CD4-positive, CD25-positive, alpha-beta regulatory T cell (primary cell): ENCODE measurements at places on chromosomes 2 and 18. TPM values are rescaled to one million over a fixed set of nuclear protein-coding genes. Genes with fewer than 3 reads are reported as not detected.

Gene ABCG8
- total RNA-seq: not detected

Gene ALK
- not detected for total RNA-seq

Gene LHCGR
- not detected for total RNA-seq

Gene RAB31
- total RNA-seq: 5.8 TPM

Gene SFTPB
- not detected for total RNA-seq
